ENCODE measurements at places on chromosomes 4 and X.

DNA sequence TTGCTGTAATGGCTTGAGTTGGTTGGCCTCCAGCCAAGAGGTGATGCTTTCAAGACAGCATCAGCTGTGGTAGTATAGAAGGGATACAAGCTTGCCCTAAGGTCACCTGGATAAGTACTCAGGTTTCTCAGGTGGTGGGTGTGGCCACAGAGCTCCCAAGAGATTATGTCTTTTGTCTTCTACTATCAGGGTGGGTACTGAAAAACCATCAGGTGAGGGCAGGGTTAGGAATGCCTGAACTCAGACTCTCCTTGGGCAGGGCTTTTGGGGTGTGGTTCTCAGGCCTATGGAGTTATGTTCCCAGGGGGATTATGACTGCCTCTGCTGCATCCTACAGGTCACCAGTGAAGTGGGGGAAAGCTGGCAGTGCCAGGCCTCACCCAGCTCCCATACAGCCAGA lies 654.6 kb upstream of the GALNT7 start:
- no peak for DNase-seq

DNA sequence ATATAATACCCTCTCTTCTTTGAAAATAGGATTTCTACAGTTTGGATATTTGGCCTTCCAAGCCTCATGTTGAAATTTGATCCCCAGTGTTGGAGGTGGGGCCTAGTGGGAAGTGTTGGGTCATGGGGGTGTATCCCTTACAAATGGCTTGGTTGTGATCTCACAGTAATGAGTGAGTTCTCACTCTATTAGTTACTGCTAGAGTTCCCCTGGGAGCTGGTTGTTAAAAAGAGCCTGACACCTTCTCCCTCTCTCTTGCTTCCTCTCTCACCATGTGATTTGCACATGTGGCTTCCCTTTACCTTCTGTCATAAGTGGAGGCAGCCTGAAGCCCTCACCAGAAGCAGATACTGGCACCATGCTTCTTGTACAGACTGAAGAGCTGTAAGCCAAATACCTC lies 73.9 kb downstream of the HDAC8 start:
- no peak for DNase-seq

- DNase-seq, result no peak
These were observed 2.1 kb downstream of the GPR101 start for GRCh38 chrX:137031517-137032340.

DNA sequence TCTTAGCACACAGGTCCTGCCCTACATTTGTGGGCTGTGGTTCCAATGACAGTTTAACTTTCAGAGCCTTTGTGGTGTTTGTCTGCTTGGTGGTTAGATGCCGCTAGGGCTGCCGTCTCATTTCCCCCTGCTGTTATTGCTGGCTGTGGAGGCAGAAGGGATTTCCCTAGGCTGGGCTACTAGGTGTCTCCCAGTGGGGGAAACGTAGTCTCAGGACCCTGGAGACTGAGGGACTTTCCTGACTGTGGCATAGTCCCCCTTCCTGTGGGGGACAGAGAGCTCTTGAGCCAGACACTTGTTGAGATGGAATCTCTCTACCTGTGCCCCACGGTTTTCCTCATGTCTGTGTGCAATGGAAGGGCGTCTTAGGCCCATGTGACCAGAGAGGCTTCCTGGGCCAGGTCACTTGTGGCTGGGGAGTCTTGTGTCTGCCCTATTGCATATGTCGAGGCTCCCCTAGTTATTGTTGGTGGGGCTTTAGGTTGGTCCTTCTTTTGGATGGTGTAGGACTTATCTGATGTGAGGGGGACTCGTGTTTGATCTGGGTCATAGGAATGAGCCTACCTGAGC lies 68.2 kb downstream of the ARHGAP10 start:
- DNase-seq, result no peak

DNA sequence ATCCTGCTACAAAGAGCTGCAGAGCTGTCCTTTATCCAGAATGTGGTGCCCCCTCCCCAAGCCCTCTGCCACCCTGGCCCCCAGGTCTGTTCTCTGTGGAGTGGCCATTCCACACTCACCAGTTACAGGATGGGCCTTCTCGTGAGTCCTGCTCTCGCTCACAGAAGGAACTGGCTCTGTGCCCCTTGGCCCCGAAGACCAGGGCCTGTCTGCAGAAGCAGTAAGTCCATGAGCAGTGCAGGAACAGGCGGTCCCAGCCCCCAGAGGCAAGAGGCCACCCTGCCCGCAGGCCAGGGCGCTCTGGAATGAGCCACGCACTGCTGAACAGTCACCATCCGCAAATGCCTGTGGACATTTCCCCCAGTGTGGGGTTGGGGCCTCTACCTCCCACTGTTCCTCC lies 92.2 kb downstream of the DCTD start:
- DNase-seq, result no peak

GRCh38 chr4:150381609-150382008 lies 200.3 kb upstream of the MAB21L2 start:
- no peak for DNase-seq

DNA sequence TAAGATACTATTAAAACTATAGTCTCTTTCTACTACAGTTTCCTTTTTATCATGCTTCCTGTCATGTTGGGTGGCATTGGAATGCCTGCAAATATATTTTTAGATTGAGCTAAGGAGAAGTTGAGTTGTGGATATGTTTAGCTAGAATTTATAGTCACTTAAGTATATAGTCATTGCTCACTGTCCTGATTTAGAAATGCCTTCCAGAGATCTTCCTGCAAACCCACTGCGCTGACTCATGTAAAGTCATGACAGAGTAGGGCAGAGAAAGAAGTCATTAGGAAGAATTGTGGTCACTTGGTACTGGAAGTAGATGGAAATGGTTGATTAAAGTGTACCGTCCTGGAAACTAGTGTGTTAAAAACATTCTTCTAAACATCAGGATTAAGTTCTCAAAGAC lies 490.3 kb upstream of the PABPC4L start:
- DNase-seq, result no peak

DNA sequence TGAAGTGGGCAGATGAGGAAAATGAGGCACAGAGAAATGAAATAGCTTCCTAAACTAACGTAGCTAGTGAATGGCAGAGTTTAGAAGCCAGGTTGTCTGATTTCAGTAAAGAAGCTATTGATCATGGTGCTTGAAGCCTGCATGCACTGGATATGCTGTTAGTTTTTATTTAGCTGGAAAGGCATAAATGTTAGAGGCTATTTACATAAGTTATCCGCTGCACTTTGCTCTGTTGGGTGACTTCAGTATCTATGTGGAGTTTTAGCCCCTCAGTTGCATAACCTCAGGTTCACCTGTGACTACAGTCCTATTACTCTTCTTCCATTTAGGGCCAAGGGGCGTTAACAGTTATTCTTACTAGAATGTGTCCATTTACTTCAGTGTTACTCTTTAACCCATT lies 522.4 kb upstream of the RPS6KA3 start:
- DNase-seq, result no peak

DNA sequence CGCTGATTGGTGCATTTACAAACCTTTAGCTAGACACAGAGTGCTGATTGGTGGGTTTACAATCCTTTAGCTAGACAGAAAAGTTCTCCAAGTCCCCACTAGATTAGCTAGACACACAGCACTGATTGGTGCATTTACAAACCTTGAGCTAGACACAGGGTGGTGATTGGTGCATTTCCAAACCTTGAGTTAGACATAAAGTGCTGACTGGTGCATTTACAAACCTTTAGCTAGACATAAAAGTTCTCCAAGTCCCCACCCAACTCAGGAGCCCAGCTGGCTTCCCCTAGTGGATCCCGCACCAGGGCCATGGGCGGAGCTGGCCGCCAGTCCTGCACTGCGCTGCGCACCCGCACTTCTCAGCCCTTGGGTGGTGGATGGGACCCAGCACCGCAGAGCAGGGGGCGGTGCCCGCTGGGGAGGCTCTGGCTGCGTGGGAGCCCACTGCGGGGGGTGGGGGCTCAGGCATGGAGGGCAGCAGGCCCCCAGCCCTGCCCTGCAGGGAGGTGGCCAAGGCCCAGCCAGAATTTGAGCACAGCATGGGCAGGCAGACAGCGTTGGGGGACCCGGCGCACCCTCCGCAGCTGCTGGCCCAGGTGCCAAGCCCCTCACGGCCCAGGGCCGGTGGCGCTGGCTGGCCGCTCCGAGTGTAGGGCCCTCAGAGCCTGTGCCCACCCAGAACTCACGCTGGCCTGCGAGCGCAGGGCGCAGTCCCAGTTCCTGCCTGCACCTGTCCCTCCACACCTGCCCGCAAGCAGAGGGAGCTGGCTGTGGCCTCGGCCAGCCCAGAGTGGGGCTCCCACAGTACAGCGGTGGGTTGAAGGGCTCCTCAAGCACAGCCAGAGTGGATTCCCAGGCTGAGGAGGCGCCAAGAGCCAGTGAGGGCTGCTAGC lies 608.9 kb upstream of the LCORL start:
- DNase-seq, result no peak
